Retina (tissue), 1 donor: ENCODE measurements at places on chromosomes 12 and 14.
A peak's percentile ranks its signal among the peaks of the same experiment; 100 is the strongest.

- no peak for DNase-seq
These were observed 363.4 kb upstream of the PDE3A start for GRCh38 chr12:20004952-20005351.

DNA sequence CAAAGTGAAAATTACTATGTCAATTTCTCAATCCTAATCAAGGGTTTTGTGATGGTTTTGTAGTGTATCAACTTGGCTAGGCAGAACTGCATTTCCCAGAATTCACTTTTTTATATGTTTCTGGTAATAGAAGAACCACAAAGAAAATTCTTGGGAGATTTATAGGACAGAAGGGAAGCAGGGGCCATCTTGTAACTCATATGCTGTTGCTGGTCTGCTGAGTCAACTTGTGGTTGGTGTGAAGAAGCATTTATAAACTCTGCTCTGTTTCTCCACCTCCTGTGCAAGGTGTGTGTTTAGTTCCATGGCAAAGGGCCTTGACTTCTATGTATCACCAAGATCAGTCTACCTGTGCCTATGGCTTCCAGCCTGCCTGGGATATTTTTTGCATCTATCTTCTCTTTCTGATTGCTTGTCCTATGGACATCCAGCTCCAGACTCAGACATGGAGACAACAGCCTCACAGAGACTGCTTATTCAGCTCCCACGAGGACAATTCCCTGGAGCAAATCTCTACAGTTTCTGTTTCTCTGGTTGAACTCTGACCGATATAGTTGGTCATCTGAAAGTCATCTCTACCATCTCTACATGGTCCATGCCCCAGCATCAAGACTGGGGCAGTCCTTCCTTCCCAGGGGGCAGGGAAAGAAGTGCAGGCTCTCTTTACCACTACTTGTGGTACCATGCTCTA lies 364.3 kb upstream of the DDHD1 start:
- DNase-seq = no peak

DNA sequence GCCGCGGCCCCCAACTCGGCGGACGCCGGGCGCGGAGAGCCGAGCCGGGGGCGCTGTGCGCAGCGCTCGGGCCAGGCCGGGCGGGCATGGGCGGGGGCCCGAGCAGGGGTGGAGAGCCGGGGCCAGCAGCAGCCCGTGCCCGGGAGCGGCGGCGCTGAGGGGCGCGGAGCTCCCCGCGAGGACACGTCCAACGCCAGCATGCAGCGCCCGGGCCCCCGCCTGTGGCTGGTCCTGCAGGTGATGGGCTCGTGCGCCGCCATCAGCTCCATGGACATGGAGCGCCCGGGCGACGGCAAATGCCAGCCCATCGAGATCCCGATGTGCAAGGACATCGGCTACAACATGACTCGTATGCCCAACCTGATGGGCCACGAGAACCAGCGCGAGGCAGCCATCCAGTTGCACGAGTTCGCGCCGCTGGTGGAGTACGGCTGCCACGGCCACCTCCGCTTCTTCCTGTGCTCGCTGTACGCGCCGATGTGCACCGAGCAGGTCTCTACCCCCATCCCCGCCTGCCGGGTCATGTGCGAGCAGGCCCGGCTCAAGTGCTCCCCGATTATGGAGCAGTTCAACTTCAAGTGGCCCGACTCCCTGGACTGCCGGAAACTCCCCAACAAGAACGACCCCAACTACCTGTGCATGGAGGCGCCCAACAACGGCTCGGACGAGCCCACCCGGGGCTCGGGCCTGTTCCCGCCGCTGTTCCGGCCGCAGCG lies 639 bp downstream of the FZD10 start:
- DNase-seq = no peak

- peak; percentile 91 for DNase-seq
These were observed at the start of gene ZNF605 for GRCh38 chr12:132956011-132956788. Gene ZNF605, minus strand, starts transcription at chr12:132956306. Its CDS starts 10,671 bp downstream, at chr12:132945635.

DNA sequence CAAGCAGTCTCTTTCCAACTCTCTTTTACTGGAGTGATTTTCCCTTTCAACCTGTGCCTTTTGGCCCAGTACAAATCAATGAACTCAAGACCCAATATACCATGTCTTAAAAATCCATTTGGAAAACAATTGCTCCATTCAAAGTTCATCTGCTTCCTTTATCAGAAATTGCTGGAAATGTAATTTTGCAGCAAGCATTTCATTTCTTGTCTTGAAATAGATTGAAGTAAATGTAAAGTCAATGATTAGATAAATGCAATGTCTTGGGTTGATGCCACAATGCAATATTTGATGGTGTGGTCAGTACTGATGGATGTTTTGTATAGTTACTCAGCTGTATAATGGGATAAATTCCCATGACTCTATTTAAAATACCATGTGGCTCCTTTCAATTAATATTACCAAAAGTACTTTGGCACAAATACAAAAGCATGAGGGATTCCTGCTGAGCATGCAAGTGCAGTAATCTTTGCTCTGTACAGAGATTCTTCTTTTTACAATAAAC lies 707.7 kb upstream of the NOVA1 start:
- DNase-seq = no peak

- DNase-seq = no peak
These were observed 29.3 kb downstream of the PPM1A start for GRCh38 chr14:60278350-60278749.

DNA sequence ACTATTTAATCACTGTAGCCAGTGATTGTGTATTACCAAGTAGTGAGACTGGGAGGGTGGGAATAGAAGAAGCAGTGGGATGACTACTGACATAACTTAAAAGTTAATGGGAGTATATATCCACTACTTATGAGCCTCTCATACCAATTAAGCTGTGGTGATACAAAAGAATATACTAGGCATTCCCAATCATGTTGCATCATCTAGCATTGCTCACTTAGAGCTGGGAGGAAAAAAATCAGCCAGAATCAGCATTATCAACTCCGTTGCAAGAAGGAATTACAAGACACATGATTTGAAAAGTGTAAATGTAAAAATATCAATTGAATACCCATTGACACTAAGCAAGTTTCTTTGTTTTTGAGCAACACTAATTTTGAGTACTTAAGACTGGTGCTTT lies 745 bp upstream of the PPP1R36 start:
- DNase-seq = no peak

- DNase-seq = no peak
These were observed 1226.0 kb upstream of the SEL1L start for GRCh38 chr14:82759656-82760055.
